Adipocyte (in vitro differentiated cells): ENCODE measurements at places on chromosomes 1 and 21.

GRCh38 chr1:11472284-11472683, 6.7 kb upstream of the DISP3 start:
- DNase-seq, result no peak

GRCh38 chr1:98693385-98693784, 31.9 kb downstream of the SNX7 start:
- DNase-seq, result no peak

DNA sequence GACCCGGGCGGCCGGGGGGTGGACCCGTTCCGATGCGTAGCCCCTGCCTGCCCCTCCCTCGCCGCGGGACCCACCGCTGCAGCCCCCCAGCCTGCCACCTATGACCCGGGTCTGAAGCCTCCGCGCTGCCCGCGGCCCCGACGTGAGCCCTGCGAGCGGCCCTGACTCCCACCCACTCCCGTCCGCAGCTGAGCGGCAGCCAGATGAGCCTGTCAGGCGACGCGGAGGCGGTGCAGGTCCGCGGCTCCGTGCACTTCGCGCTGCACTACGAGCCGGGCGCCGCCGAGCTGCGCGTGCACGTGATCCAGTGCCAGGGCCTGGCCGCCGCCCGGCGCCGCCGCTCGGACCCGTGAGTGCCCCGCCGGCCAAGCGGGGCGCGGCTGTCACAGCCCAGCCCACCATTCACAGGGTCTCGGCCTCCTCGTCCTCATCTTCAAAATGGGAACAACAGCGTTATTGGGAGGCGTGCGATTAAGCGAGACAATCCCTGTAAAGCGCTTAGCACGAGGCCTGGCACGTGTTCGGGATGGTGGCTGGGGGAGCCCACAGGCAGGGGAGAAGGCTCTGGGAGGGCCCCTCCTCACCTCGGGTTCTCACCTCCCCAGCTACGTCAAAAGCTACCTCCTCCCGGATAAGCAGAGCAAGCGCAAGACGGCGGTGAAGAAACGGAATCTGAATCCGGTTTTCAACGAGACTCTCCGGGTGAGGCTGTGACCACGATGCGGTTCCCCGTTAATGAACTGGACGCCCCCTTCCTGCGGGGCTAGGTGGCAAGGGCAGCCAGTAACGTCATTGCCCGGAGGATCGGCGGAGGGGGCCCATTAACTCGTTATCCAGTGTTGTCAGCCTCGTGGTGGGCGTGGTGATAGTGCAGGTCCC, 8.2 kb downstream of the SYTL1 start:
- DNase-seq, result peak; percentile 77

GRCh38 chr1:212433577-212434462, 1.1 kb downstream of the NENF start:
- no peak for DNase-seq

- DNase-seq, result no peak
Measured at GRCh38 chr1:152681616-152682015, 4.3 kb upstream of the LCE2B start.

- DNase-seq, result no peak
Measured at GRCh38 chr1:61925591-61926298, 183.5 kb downstream of the PATJ start.

GRCh38 chr1:175217721-175218531, 25.4 kb upstream of the KIAA0040 start:
- DNase-seq, result no peak

DNA sequence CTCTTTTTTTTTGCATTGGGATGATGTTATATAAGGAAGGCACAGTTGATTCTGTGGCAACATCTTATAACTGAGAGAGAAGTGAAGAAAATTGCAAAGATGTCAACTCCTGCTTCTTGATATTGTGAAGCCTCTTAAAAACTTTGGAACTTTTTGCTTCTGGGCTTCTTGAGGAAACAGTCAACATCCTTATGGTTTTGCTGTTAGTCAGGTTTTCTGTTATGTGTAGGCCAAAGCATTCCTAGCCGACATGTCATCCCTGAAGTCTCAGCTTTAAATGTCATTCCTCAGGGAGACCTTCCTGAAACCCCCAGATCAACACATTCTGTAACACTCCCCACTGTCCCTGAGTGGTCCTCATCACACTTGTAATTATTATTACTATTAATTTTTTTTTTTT, 12.6 kb downstream of the FALEC start:
- DNase-seq, result peak; percentile 57

GRCh38 chr1:202501281-202501680, 152.8 kb downstream of the PPP1R12B start:
- peak; percentile 63 for DNase-seq

DNA sequence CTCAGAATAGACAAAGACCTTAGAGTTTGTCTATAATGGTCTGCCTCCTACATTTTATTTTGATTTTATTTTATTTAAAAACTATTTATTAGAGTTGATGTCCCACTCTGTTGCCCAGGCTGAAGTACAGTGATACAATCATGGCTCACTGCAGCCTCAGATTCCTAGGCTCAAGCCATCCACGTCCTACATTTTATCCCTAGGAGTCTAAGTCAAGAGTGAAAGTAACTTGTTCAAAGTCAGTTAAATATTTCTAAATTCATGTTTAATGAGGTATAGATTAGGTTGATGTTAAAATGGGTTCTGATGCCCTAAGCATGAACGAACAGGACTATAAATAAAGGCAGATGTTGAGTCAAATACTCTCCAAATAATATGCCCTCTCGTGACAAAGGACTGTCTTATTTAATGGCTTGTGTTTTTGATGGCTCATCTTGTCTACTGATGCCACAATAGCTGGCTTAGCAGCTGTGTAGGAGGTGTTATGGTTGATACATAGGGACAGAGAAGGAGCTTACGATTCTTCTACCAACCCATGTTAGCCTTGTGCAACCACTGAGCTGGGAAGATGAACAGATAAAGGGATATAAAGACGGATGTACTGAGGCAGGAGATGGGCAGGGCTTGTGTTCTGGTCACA, 66.0 kb upstream of the CR1L start:
- peak; percentile 26 for DNase-seq

GRCh38 chr1:23593556-23594148, 34.4 kb upstream of the ID3 start:
- DNase-seq, result no peak

DNA sequence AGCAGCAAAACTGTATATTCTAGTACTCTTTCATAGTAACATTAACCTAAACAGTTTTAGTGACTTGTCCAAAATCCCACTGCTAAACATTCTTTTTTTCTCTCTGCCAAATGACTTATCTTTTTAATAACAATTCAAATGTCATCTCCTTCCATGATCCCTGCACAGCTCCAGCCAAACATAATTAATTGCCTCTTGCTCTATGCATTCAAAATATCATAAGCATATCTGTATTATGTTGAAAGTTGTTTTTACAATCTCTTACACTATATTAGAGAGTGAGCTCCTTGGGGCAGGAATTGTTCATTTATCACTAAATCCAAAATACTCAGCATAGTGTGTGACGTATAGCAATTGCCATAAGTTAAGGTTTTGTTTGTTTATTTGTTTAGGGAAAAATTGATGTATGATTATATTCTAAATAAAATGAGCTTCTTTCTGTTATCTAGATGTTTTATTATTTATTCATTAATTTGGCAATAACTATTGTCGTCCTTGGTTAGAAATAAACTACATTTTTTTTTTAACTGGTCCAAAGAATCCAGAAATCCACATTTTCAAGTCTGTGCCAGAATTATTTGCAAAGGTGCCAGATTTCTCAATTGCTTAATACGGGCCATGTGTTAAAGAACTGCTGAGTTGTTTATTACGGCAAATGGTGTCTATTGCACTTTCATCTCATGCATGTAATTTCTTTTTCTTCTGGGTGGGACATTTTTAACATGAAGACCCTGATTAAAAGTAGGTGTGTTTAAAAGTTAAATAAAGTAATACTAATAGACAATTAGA, 577.2 kb upstream of the ZRANB2 start:
- no peak for DNase-seq

DNA sequence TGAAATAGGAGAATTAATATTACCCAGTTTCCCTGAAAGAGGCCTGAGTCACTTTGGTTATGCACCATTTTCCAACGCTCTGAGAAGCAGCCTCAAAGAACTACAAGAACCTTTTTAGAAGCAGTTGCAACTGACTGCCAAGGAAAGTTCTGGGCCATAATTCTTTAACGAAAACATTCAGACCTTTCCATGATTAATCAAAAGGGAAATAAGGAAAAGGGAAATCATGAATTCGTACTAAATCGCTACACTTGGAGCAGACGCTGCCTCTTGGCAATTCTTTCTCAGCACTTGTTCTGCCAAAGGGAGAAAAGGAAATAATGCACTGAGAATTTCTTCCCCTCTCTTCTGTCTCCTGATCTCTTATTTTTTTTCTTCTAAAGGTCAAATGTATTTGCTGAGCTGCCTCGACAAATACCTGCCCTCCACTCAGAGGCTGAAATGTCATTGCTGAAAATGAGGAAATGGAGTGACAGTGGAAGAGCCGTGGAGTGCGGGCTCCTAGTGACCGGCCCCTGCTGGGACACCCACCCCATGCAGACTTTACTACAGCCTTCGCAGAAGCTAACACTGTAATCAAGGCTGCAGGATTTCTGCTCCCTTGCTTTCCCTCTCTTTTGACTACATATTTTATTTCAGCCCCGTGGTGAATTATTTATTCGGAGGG, 67.9 kb upstream of the GALNT2 start:
- no peak for DNase-seq

GRCh38 chr1:43432171-43432860, 21.4 kb downstream of the HYI start:
- DNase-seq, result no peak

DNA sequence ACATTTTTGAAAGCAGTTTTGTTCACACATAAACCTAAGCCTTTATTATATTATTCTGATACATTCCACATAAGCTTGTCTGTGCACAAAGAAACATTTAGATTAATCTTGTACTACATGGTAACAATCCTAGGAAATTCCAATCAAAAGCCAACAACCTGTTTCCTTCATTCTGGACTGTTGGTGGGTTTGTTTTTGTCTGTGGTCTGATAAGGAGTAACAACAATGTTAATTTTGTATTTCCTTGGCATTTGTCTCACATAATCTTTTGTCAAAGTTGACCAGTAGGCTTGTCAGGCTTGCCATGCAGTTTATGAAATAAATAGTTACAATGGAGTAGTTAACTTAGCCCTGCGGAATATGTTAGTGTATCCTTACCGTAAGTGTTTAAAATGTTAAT, 183.3 kb downstream of the DHRS3 start:
- DNase-seq, result no peak

GRCh38 chr1:206951318-206952100, 5.2 kb upstream of the PIGR start:
- DNase-seq, result no peak

DNA sequence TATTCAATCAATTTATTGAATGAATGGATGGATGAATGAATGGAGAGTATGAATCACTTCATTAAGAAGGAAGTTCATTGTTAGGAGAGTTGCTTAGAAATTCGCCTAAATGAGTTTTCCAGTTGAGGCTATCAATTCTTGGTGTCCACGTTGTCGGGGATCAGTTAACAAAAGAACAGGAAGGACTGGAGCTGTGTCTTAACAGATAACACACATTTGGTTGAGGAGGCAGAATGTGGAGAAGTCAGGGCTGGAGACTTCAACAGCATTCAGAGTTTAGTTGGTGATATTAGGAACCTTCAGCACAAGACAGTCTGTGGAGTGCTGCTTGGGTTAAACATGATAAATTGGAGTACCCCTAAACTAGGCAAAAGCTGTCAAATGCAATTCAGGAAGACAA, 33.7 kb downstream of the ZBTB18 start:
- no peak for DNase-seq

DNA sequence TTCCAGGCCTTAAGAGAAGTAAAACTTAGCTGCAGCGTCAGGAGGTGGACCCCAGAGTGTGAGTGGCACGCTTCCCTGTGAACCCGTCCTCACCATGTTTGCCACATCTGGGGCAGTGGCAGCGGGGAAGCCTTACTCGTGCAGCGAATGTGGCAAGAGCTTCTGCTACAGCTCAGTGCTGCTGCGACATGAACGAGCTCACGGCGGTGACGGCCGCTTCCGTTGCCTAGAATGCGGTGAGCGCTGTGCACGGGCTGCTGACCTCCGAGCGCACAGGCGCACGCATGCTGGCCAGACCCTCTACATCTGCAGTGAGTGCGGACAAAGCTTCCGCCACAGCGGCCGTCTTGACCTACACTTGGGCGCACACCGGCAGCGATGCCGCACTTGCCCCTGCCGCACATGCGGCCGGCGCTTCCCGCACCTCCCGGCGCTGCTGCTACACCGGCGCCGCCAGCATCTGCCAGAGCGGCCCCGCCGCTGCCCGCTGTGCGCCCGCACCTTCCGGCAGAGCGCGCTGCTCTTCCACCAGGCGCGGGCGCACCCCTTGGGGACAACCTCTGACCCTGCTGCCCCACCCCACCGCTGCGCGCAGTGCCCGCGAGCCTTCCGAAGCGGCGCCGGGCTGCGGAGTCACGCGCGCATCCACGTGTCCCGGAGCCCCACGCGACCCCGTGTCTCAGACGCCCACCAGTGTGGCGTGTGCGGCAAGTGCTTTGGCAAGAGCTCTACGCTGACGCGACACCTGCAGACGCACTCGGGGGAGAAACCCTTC, 9.3 kb downstream of the ZNF672 start:
- DNase-seq, result no peak

GRCh38 chr1:66033781-66034180, 241.1 kb downstream of the PDE4B start:
- no peak for DNase-seq

DNA sequence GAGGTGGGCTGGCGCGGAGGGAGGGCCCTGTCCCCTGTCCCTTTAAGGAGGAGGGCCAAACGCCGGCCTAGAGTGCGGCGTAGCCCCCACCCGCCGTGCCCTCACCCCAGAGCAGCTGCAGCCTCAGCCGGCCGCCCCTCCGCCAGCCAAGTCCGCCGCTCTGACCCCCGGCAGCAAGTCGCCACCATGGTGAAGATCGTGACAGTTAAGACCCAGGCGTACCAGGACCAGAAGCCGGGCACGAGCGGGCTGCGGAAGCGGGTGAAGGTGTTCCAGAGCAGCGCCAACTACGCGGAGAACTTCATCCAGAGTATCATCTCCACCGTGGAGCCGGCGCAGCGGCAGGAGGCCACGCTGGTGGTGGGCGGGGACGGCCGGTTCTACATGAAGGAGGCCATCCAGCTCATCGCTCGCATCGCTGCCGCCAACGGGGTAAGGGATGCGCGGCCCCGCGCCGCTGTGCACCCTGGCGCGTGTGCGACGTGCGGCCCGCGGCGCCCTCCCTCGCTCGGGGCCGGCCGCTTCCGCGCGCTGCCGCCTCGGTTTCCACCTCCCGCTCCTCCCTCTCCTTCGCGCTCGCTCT, at the start of gene PGM1:
Gene PGM1, plus strand, starts transcription at position 109 of the 583 bp plus-strand sequence. Its CDS starts 78 bp downstream, at position 187.
- DNase-seq, result peak; percentile 89

GRCh38 chr1:181936768-181937581, 124.5 kb downstream of the ZNF648 start:
- DNase-seq, result peak; percentile 0

GRCh38 chr1:18879215-18879790, 19.8 kb upstream of the TAS1R2 start:
- DNase-seq, result no peak
